ENCODE measurements at places on chromosomes 6 and 20.

GRCh38 chr6:38099221-38099620, 279.7 kb downstream of the ZFAND3 start:
- DNase-seq, result no peak

DNA sequence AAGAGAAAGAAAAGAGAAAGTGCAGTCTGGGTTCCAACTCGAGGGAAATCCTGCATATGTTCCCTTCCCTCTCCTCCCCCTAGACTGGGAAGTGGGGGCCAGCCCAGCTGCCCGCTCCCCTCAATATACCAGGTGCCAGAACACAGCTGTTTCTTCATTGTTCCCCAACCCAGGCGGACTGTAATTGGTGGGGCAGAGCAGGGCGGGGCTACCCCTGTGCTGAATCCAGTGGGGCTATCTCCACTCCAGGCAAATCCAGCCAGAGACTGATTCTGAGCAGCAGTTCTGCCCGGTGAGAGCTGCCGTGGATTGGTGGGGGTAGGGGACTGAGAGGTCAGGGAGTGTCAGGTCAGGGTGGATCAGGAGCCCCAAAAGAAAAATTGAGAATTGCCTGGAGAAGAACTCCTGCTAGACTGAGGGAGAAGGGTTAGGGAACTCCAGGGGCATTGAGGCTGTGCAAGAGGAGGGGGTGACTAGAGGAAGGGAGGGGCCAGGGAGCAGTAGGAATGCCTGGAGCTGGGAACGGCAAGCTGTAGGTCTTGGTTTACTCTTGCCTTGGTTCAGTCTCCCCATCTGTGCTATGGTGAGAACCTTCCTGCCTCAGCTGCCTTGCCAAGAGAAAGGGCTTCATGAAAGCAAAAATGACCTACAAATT, at the start of gene MYMX:
MYMX (plus strand) TSS at position 250 of the 655 bp plus-strand sequence. CDS start 546 bp downstream, outside the sequence.
- DNase-seq, result no peak

DNA sequence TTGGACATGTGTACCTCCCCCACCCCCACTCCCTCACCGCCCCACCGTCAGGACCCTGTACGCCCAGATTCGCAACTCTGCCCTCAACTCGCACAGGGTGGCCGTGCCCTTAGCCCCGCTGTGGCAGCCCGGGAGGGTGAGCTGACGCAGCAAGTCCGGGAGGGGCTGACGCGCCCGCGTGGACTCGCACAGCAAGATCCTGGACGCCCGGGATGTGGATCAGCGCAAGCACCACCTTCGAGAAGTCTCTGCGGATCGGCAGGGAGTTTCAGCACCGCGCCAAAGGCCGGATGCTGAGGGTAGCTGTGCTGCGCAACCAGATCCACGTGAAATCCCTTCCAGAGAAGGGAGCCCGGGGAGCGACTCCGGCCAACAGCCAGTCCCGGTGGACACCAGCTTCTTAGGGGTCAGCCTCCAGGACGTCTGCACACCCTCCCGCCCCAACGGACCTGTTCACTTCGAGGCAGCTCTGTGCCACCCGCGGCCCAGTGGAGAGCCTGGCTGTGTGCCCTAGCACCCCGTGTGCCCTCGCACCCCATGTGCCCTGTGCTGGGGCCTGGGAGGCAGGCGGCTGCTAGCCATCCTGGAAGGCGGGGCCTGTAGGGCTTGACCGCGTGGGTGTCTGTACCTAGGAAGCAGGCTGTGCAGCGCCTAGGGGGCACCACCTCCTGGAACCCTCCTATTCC, 6.7 kb upstream of the GJA10 start:
- no peak for DNase-seq

DNA sequence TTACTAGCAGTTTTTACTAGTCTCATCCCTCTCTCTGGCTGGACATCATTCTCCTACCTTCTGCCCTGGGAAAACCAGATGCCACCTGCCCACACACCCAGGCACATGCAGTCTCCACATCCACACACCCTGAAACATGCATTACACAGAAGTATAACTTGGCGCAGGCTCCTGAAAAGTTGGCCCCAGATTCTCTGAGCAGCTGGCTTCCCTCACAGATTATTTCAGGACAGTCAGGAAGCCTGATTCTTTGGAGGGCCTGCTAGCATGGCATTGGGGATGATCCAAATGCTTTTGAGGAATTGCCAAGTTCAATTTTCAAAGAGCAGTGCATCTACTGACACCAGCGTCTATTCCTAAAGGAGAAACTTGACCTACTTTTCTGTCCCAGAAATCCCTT, 27.8 kb upstream of the KIF16B start:
- DNase-seq, result peak; percentile 20

- DNase-seq, result no peak
These were observed 18.8 kb upstream of the MRGBP start for GRCh38 chr20:62777528-62777830.

DNA sequence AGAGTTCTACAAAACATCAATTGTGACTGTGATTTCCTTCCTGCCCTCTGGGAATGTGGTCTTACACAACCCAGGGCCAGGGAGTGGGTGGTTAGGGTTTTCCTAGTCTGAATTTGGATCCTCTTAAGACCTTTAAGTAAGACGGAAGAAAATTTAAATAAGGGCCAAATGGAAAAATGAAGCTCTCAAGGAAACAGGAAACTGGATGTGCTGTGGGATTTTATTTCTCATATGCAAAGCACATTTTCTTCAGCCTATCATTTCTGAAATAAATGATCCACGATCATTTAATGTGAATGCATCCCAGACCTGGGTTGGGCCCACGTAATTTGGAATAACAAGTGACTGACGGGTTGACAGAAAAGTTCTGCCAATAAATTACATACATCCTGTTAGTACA, 243.6 kb downstream of the CLIC5 start:
- DNase-seq, result no peak

- DNase-seq, result no peak
These were observed 8.2 kb downstream of the DHX35 start for GRCh38 chr20:38970302-38970701.

- DNase-seq, result peak; percentile 72
These were observed 48.7 kb upstream of the HEY2 start for GRCh38 chr6:125700581-125701353.

GRCh38 chr20:53898556-53898931, 171.8 kb downstream of the BCAS1 start:
- DNase-seq, result no peak

DNA sequence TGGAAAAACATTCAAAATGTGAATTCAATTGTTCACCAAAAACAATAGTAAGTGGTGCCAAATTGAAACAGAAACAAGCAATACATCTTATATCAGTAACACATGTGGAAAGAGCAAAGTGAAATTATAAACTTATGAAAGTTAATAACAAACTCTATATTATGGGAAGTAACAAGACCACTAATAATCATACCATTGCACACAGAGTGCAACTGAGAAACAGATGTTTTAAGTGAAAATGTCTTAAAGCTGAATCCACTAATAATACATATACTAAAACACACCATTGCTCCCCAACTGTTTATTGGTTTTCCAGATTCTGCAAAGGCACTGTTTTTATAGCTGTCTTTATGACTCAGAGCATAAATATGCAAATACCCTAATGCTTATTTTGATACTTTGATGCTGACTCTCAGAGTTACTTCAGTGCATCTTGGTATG, 292.3 kb downstream of the RFPL4B start:
- no peak for DNase-seq

DNA sequence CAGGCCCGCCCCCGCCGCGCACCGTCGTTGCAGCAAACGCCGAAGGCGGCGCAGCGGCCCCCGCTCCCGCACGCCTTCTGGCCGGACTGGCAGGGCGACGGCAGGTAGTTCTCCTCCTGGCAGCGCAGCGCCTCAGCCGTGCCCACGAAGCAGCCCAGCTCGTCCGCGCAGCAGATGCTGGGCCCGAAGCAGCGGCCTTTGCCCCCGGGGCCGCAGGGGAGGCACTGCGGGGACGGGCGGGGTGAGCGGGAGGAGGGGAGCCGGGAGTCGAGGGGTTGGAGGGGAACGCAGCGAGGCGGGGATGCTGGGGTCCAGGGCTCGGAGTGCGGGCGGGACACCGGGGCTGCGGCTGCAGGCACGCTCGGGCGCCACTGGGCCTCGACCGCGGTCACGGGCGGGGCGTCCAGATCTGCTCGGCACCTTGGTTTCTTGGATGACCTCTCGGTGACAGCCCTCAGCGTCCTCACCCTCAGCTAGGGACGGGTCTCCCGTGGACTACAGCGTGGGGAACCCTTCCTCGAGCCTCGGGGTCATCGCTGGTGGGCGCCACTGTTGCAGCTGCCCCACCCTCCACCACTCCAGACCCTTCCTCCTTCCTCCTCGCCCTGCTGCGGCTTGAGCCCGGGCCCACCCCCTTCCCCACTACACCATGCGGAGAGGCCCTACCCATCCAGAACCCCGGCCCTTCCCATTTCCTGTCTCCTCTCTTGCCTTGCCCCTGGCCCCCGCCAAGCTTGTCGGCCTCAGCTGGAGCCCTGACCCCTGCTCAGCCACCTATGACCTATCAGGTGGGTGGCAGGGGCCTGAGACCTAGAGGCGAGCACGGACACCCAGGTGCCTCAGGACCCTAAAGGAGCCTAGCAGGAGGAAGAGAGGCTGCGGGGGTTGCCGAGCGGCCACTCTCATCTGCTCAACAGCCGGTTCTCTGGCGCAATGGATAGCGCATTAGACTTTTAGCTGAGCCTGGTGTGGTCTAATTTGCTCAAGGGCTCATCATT, 1.3 kb downstream of the AVP start:
- no peak for DNase-seq

DNA sequence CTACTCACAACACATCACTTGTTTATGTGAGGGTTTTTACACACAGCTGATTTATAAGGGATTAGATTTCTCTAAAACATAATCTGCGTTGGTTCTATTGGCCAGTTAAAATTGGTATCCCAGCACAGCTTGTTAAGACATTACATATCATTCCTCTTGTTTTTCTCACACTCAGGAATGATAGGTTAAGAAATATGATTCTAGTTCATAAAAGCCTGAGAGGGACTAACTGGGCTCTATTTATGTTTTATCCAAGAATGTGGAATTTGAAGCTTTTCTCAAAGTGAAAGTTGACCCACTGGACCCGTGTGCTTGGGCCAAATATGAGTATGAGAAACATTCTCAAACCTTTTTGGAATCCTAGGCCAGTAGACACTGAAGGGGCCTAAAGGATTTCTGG, 117.3 kb downstream of the TMEM170B start:
- no peak for DNase-seq

All from Ammon's horn (tissue), 1 donor.